ENCODE measurements at places on chromosomes 1 and 21.
A peak's percentile ranks its signal among the peaks of the same experiment; 100 is the strongest.

DNA sequence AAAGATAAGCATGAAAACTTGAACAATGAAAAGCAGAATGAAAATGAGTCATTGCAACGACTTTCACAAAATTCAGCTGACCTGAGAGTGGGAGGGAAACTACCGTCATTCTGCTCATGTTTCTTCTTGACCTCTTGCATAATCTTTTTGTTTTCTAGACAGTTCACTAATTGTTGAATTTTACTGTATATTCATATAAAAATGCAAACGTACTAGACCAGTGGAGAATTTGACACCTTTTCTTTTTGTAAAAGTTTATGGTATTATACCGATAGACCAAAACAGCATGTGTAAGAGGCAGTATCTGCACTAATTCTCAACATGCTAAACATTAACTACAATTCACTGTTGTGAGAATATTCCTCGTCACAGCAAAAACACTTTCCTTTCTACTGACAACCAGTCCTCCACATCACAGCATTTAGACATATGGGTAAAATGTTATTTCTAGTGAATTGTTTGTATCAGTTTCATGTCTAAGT, 137.8 kb downstream of the GREM2 start:
- no peak overlapping the region for H3K4me3 ChIP-seq
- no peaks in the 10 kb centered on the region for H3K27me3 ChIP-seq
- H3K36me3 ChIP-seq: peaks cover 46% of the 10 kb centered on the region

GRCh38 chr1:30778154-30778978, 20.8 kb upstream of the LAPTM5 start:
- no peaks in the 10 kb centered on the region for H3K4me1 ChIP-seq
- H3K27me3 ChIP-seq: peaks cover 3% of the 10 kb centered on the region
- H3K36me3 ChIP-seq: no peaks in the 10 kb centered on the region
- H3K4me3 ChIP-seq: no peak overlapping the region
- H3K27ac ChIP-seq: no peak overlapping the region

DNA sequence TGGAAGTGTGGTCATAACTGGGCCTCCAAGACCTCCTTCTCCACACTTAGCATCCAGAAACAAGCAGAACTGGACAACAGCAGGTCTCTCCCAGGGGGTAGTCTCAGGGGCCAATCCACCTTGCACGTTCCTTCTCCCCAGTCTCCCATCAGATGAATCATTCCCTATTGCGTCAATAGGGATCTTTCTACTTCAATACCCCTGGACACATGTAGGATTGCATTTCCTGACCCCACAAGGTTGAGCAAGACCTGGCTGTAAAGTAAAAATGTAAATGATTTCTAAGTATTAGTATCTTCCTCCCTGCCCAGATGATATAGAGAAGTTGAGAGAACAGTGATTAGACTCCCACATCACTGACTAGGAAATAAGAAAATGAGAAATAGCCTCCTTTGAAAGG, 224.5 kb upstream of the CSF3R start:
- no peaks in the 10 kb centered on the region for H3K4me1 ChIP-seq
- H3K27ac ChIP-seq: no peak overlapping the region
- no peak for DNase-seq

DNA sequence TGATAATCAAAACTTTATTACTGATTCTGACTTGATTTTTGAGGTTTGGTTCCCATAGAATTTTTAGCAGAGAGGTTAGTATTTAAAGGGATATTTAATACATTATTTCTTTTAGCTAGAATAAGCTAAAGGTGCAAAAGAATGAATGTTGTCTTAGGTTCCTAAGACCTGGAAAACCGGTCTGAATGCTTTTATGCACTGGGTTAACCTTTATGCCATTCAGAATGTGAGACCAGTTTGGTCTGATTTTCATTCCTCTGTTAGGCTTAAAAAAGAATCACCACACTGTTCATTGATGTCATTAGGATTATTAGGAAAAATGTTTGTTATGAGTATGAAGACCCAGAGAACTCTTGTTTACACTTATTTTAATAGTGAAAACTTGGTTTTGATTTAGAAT, 30.1 kb downstream of the RAP1A start:
- no peak for DNase-seq
- no peaks in the 10 kb centered on the region for H3K27me3 ChIP-seq
- no peak overlapping the region for H3K27ac ChIP-seq
- H3K4me1 ChIP-seq: peaks cover 3% of the 10 kb centered on the region

GRCh38 chr1:218485241-218485928, 140.2 kb downstream of the TGFB2 start:
- DNase-seq: peak; percentile 33
- H3K27ac ChIP-seq: no peak overlapping the region
- H3K4me1 ChIP-seq: peaks cover 35% of the 10 kb centered on the region
- no peaks in the 10 kb centered on the region for H3K27me3 ChIP-seq

GRCh38 chr1:23558140-23558871, 995 bp downstream of the ID3 start:
- peak; percentile 71 for DNase-seq
- H3K27me3 ChIP-seq: no peaks in the 10 kb centered on the region

DNA sequence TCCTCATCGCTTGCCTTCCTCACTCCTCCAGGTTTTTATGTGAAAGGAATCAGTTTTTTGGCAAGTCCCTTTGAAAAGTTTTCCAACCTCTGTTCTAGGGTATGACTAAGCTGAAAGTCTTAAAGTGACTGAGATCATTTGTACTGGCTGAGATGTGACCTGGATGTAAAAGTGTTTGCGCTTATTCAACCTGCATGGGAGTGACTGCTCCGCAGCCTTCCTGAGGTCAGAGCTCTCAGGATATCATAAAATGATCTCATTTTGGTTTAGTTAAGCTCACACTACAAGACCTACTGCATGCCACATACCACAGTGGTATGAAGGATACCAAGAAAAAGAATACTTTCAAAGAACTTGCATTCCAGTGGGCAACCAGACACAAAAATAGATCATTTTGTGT, 29.8 kb upstream of the TADA1 start:
- H3K36me3 ChIP-seq: no peaks in the 10 kb centered on the region
- H3K4me3 ChIP-seq: no peak overlapping the region
- no peaks in the 10 kb centered on the region for H3K27me3 ChIP-seq

DNA sequence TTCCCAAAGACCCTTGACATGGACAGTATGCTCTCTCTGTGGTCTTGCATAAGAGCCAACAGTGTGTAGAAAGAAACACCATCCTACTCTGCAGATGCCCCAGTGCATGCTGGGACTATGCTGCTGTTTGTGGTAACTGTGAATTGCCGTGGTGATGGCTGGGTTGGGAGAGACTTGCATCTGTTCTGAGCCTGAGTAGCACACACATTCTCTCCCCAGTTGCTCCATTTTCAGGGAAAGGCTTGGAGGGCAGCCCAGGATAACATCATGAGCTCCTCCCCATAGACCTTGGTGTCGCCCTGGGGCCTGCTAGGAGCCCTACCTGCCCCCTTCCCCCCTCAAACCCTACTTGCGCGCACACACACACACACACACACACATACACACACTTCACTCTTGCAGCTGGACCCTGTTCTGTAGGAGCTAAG, 120.9 kb upstream of the IPO9 start:
- no peak overlapping the region for H3K4me3 ChIP-seq
- H3K27me3 ChIP-seq: no peaks in the 10 kb centered on the region
- H3K27ac ChIP-seq: peak overlapping the region; percentile 99
- H3K4me1 ChIP-seq: peaks cover 80% of the 10 kb centered on the region
- H3K36me3 ChIP-seq: peaks cover 8% of the 10 kb centered on the region
- peak; percentile 81 for DNase-seq

DNA sequence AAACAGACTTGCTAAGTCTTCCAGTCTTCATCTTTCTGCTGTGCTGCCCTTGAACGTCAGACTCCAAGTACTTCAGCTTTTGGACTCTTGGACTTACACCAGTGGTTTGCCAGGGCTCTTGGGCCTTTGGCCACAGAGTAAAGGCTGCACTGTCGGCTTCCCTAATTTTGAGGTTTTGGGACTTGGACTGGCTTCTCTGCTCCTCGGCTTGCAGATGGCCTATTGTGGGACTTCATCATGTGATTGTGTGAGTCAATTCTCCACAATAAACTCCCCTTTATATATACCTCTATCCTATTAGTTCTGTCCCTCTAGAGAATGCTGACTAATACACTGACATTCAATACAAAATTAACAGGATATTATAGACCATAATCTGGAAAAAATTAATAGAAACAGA, 628.1 kb downstream of the PLPP3 start:
- H3K4me3 ChIP-seq: no peak overlapping the region
- no peak overlapping the region for H3K27ac ChIP-seq
- no peaks in the 10 kb centered on the region for H3K27me3 ChIP-seq
- no peaks in the 10 kb centered on the region for H3K36me3 ChIP-seq
- H3K4me1 ChIP-seq: peaks cover 8% of the 10 kb centered on the region

- H3K4me1 ChIP-seq: peaks cover 17% of the 10 kb centered on the region
- no peak for DNase-seq
- no peak overlapping the region for H3K27ac ChIP-seq
- no peaks in the 10 kb centered on the region for H3K36me3 ChIP-seq
- no peak overlapping the region for H3K4me3 ChIP-seq
- H3K27me3 ChIP-seq: peaks cover 8% of the 10 kb centered on the region
Measured at GRCh38 chr1:9073143-9073542, 3.7 kb upstream of the SLC2A5 start.

DNA sequence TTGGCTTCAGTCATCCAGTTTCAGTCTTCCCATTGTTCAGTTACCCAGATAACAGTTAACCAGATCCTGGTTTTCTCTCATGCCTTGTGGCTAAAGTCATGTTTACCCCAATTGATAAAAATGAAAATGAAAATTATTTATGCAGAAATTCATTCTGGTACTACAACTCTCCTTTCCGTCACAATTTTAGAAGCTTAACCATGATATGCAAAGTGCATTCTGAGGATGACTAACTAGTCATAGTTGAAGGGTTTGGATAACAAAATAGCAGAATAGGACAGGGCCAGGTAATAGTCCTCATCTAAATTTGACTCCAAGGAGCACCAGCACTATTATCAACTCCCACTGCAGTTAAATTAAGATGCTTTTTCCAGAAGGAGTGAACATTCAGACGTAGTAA, 94.7 kb downstream of the NTMT2 start:
- H3K27me3 ChIP-seq: no peaks in the 10 kb centered on the region
- H3K4me1 ChIP-seq: peaks cover 8% of the 10 kb centered on the region
- H3K27ac ChIP-seq: no peak overlapping the region
- no peak for DNase-seq
- no peak overlapping the region for H3K4me3 ChIP-seq

Data from GM23248 (cell line).